ENCODE measurements at places on chromosomes 12 and 14.

GRCh38 chr12:24864796-24865125 is 84.1 kb downstream of the BCAT1 start:
- no peak for DNase-seq

GRCh38 chr12:117593815-117594400 is 232.5 kb upstream of the NOS1 start:
- DNase-seq: no peak

- DNase-seq: no peak
Observed at GRCh38 chr14:28830115-28830534, 63.5 kb downstream of the FOXG1 start.

GRCh38 chr14:82180139-82180538 is 646.5 kb upstream of the SEL1L start:
- DNase-seq: no peak

- no peak for DNase-seq
Observed at GRCh38 chr12:93733358-93733757, 56.2 kb downstream of the CRADD start.

- DNase-seq: no peak
Observed at GRCh38 chr12:64600164-64600561, 10.1 kb upstream of the RASSF3 start.

GRCh38 chr12:19799895-19800602 is 360.8 kb downstream of the AEBP2 start:
- no peak for DNase-seq

- DNase-seq: no peak
Observed at GRCh38 chr14:103280278-103280928, 53.6 kb upstream of the EIF5 start.

- no peak for DNase-seq
Observed at GRCh38 chr12:122072031-122072970, 6.3 kb upstream of the MLXIP start.

DNA sequence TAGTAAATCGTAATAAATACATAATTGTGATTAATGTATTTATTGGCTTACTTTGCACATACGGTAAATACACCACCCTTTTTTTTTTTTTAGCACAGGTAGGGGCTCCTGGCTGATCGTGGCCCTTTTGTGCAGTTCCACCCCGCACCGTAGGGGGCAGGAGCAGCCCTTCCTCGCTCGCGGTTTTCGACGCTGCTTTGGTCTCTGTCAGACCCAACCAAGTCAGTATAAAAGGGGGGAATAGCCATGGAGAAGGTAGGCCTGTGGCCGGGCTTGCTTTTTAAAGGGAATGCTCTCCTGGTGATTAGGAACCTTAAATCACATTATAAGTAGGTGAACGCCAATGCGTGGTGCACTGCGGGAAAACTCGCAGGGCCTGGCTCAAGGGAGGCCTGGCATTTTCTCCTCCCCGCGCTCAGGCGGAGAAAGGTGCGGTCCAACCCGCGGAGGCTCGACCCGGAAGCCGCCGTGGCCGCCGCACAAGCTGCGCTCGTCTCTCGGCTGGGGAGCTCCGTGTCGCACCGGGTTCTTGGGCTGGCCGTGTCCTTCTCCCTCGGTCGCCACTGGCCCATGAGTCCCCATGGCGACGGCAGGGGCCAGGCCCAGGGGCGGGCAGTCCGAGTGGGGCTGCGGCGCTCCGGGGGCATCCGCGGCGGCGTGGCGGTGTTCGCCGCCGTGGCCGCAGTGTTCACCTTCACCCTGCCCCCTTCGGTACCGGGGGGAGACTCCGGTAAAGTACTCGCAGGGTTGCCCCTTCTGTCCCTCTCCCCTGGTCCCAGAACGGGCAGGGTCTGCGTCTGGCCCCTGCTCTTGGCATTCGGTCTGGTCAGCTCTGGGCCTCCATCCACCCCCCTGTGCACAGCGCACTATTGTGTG is at the start of gene TMEM260:
Gene TMEM260 (plus strand): TSS at position 454 of the 876 bp plus-strand sequence. CDS start 117 bp downstream, at position 571.
- DNase-seq: peak; percentile 89

GRCh38 chr12:123149501-123150274 is 1.2 kb downstream of the PITPNM2 start:
- no peak for DNase-seq

DNA sequence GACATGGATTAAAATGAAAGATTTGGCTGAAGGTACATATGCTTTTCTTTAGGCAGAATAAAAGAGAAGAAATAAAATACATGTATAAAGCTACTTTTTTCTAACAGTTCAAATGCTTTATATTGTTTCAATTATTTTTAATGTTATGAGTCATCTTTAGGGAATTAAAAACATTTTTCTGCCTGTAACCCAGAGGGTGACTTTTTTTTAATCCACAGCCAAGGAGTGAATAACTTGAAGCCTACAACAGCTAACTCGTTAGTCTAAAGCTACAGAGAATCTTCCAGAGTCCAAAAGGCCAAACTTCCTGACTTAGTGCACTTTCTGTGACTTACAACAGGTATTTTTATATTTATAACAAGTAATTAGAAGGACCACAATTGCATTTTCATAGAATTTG is 151.6 kb downstream of the SEC23A start:
- no peak for DNase-seq

DNA sequence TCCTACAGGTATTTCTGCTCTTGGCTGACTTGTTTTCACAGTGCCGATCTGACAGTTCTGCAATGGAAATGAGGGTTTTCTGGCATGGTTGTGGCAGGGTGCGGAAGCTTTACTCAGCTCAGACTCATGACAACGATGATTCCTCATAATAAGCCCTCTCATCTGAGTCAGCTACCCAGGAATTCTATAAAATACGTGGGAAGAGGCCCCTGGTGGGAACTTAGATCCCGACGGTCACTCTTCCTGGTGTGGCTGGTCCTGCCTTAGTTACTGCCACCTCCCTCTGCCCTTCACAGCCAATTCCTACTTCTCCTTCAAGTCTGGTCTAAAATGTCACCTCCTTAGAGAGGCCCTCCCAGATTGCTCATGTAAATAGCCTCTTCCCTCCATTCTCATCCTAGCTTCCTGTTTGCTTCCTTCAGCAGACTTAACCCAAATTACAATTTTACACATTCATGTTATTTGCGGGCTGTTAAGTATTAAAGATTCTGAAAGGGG is 104.2 kb upstream of the MAP1LC3B2 start:
- DNase-seq: no peak

DNA sequence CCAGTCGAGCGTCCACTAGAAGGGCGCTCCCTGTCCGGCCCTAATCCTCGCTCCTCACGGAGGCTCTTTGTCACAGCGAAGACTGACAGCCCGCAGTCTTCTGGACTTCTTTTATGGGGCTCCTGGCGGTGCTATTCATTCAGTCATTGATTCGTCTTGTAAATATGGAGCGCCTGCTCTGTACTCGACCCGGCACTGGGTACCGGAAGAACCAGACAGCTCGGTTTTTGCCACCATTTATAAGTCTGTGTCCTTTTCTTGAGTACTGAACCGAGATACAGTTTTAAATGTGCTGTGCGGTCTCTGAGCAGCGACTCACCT is 570 bp downstream of the DMAC2L start:
- no peak for DNase-seq

DNA sequence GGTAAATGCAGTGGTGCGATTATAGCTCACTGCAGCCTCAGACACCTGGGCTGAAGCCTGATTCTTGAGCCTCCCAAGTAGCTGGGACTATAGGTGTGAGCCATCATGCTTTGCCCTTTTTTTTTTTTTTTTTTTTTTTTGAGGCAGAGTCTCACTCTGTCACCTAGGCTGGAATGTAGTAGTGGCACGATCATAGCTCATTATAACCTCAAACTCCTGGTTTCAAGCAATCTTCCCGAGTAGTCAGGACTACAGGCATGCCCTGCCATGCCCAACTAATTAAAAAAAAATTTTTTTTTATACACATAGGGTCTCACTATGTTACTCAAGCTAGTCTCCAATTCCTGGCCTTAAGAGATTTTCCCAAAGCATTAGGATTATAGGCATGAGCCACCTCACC is 6.9 kb downstream of the ATP2A2 start:
- DNase-seq: no peak

DNA sequence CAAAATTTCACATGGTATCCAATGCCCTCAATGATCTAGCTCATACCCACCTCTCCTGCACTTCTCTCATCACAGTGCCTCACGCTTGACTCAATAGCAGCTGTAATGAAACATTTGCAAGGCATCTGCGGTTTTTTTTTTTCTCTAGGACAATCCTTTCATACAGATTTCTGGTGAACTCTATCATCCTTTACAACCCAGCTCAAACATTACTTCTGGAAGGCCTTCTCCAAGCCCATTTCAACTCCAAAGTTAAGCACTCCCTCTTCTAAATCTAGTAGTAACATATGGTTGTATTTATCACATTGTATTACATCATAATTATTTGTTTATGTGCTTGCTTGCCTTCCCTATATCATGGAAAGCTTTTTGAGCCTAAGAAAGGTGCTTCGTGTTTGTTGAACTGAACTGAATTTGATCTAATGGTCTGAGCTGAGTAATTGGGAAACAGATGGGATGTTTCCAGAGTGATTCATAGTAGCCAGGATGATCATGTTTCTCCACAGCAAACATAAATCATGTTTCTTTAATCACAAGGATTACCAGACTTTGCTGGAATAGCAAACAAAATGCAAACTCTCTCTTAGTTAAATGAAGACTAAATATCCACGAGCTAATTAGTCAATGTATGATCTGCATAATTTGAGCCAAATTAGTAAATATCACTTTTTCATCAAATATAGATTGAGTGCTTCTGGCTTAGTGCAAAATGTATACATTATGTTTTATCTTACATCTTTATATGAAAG is 14.3 kb downstream of the CFL2 start:
- DNase-seq: no peak

- no peak for DNase-seq
Observed at GRCh38 chr12:120642121-120642520, 1.7 kb downstream of the CABP1 start.

DNA sequence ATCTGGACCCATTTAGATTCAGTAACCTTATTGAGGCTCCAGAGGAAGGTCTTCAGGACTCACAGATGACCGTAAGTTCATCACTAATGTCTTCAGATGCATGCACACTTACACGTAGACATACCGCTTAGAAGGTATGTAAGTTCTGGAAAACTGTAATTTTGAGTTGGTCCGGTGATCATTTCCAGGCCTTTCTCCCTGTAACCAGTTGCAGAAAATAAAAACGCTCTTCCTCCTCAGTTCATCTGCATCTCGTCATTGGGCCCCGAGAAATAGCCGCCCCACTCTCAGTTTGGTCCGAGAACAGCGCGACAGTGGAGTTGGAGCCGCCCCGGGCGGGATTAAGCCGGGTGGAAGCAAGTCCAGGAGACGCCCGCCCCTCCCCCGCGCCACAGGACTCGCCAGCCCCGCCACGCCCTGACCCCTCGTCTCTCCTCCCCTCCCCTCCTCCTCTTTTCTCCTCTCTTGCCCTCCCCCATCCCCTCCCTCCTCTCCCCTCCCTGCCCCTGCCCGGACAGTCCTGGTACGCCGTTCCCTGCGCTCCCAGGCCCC is 83.7 kb downstream of the TNFAIP2 start:
- DNase-seq: no peak

DNA sequence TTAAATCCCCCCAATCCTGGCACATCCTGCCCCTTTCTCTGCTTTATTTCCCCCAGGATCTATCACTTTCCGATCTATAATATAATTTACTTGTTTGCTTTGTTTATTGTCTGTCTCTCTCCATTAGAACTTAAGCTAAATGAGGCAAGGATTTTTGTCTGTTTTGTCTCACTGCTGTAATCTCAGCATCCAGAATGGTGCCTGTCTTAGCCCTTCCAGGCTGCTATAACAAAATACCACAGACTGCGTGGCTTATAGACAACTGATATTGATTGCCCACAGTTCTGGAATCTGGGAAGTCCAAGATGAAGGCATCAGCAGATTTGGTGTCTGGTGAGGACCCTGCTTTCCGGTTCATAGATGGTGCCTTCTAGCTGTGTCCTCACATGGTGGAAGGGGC is 65.2 kb downstream of the VWF start:
- DNase-seq: no peak

DNA sequence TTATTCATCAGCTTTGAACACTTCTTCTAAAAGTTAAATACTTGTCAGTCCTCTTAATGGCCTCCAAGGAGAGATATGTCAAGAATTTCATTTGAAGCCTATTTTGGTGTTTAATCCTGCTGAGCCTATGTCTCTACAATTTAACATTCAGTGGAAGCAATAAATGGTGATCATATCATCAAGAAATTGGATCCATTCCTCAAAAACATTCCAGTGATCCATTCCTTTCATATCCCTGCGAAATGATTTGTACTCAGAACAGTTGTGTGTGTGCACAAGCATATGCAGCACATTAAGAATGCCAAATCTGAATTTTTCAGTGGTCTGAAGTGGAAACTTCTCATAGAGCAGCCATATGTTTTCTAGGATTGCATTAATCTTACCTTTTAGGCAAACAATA is 373.7 kb upstream of the SYT1 start:
- DNase-seq: no peak

DNA sequence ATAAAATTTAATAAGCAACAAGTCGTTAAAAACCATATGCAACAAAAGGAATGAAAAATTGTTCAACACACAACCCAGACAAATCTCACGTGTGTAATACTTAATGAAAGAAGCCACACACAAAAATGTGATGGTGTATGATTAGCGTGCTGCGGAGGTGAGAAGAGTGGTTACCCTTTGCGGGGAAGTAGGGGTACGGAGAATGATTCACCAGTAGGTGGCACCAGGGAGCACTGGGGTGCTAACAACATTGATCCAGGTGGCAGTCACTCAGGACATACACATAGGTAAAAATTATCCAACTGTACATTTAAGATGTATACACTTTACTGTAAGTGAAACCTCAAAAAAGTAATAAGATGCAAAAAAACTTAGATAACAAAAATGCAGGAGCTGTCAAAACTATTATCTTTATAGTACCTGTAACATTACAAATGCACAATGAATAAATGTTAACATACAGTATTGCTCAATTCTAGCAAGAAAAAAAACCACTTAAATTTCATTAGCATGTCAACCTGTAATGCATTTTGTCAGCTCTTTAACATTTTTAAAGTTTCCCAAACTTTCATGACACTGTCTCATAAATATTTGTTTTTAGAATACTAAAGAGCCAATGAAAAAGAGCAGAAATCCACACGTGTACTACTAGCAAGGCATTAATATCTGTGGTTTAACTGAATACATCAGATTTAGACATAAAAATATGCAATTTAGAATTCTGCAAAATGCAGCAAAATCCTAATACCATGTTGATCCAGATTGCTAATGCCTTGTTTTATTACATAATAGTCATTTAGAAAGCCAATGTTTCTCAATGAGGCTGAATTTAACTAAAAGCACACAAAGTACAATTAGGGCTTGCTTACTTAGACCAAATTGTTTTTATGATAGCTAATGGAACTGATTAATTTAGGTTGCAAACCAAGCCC is 46.7 kb downstream of the TMCC3 start:
- peak; percentile 48 for DNase-seq

Measured in activated T-cell treated with anti-CD3 and anti-CD28 coated beads, Interleukin-2, amount 50 U/mL, for 4 hours (primary cell).